Left ventricle myocardium inferior (tissue), 1 donor: ENCODE measurements at places on chromosomes 13 and 19. TPM values are rescaled to one million over a fixed set of nuclear protein-coding genes. Genes with fewer than 3 reads are reported as not detected.

- H3K36me3 ChIP-seq: no peaks in the 10 kb centered on the region
- peaks cover 15% of the 10 kb centered on the region for H3K4me1 ChIP-seq
- H3K4me3 ChIP-seq: no peak overlapping the region
- peaks cover 3% of the 10 kb centered on the region for H3K27me3 ChIP-seq
- no peak for DNase-seq
Measured at GRCh38 chr13:30898678-30899241, 7.3 kb upstream of the MEDAG start.

GRCh38 chr13:42602906-42603305 is 29.0 kb downstream of the TNFSF11 start:
- H3K27ac ChIP-seq: no peak overlapping the region
- DNase-seq: no peak

The GRIK5 gene
- total RNA-seq: 2.1 TPM

The MUC16 gene
- total RNA-seq: not detected

- H3K27me3 ChIP-seq: no peaks in the 10 kb centered on the region
- H3K36me3 ChIP-seq: no peaks in the 10 kb centered on the region
- H3K27ac ChIP-seq: peak overlapping the region; percentile 83
- DNase-seq: no peak
Measured at GRCh38 chr13:48567515-48568369, 34.9 kb upstream of the RCBTB2 start.

The ATP4A gene
- total RNA-seq: not detected

GRCh38 chr19:3013263-3013725 is 15.8 kb downstream of the TLE2 start:
- H3K36me3 ChIP-seq: peaks cover 65% of the 10 kb centered on the region
- H3K27ac ChIP-seq: no peak overlapping the region
- no peak for DNase-seq
- H3K27me3 ChIP-seq: no peaks in the 10 kb centered on the region
- no peak overlapping the region for H3K4me3 ChIP-seq

DNA sequence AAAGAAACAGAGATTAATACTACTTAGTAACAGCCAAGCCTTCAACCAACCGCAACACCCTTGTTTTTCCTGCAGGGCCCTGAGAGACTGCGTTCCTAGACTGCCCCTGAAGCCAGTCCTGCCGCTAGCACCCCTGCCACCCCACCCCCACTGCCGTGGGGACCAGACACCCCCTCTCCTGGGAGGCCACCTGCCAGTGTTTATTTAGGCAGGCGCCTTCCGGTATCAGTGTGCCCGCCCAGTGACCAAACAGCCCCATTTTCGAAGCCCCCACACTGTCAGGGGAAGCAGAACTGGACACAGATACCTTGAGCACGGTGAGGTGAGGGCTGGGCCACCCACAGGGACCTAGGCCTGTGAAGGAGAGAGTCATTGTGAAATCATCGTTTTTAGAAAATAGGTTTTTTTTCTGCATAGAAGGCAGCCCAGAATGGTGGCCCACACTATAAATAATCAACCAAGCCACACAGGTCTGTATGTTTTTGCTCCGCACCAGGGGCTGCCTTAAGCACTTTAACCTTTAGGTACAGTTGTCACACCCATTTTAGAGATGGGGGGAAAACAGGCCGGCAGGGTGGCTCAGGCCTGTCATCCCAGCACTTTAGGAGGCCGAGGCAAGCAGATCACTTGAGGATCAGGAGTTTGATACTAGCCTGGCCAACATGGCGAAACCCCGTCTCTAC is 3.5 kb upstream of the TLE5 start:
- no peak overlapping the region for H3K27ac ChIP-seq
- H3K4me3 ChIP-seq: no peak overlapping the region
- DNase-seq: no peak

DNA sequence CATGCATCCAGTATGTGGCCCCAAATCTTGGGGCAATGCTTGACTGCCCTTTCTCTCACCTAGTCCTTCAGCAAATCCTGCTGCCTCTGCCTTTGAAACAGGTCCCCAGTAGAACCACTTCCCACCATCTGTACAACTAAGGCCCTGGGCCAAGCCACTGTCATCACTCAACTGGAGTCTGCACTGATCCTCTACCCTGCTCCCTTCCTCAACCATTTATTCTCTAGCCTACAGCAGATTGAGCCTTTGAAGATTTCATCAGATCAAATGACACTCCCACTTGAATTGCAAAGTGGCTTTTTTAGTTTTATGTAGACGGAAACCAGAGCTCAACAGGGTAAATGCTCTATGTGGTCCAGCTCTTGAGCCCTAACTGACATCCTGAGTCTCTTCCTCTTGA is 43.5 kb downstream of the ATP8A2 start:
- H3K27me3 ChIP-seq: peaks cover 74% of the 10 kb centered on the region
- H3K27ac ChIP-seq: no peak overlapping the region
- H3K36me3 ChIP-seq: no peaks in the 10 kb centered on the region

- no peaks in the 10 kb centered on the region for H3K4me1 ChIP-seq
- no peak for DNase-seq
- no peaks in the 10 kb centered on the region for H3K36me3 ChIP-seq
- H3K27me3 ChIP-seq: peaks cover 12% of the 10 kb centered on the region
- no peak overlapping the region for H3K4me3 ChIP-seq
Measured at GRCh38 chr13:96475103-96475502, 385.2 kb downstream of the HS6ST3 start.

- H3K4me3 ChIP-seq: peak overlapping the region; percentile 18
- peak; percentile 40 for DNase-seq
- H3K27ac ChIP-seq: peak overlapping the region; percentile 83
Measured at GRCh38 chr13:33127009-33127551, 110.9 kb downstream of the KL start.

The FCER2 gene
- 0.30 TPM for total RNA-seq

The ZFR2 gene
- not detected for total RNA-seq

The IL27RA gene
- 4.0 TPM for total RNA-seq

The ZNF490 gene
- 4.1 TPM for total RNA-seq

The CPAMD8 gene
- 13.7 TPM for total RNA-seq

- no peaks in the 10 kb centered on the region for H3K4me1 ChIP-seq
- H3K4me3 ChIP-seq: no peak overlapping the region
- H3K27ac ChIP-seq: no peak overlapping the region
- no peak for DNase-seq
- peaks cover 18% of the 10 kb centered on the region for H3K36me3 ChIP-seq
Measured at GRCh38 chr19:38917921-38918491, 6.0 kb upstream of the CCER2 start.

DNA sequence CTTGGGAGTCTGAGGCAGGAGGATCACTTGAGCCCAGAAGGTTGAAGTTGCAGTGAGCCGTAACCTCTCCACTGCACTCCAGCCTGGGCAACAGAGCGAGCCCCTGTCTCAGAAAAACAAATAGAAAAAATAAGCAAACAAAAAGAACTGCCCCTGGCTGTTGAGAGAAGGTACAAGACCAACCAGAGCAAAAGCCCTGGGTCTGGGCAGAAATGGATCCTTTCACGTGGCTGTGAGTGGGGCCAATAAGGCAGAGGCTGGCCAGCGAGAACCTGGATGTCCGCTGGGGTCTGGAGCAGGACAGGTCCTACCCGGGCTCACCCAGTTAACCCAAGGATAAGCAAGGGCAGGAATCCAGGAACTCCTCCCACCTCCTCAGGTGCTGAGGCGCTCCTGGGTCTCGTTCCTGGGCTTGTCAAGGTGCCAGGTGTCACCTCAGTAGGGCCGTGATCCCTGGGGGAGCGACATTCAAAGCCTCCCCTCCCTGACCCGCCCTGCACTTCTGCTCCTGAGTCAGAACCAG is 4.7 kb upstream of the SLC5A5 start:
- no peak for DNase-seq
- peaks cover 18% of the 10 kb centered on the region for H3K4me1 ChIP-seq
- H3K27ac ChIP-seq: no peak overlapping the region

DNA sequence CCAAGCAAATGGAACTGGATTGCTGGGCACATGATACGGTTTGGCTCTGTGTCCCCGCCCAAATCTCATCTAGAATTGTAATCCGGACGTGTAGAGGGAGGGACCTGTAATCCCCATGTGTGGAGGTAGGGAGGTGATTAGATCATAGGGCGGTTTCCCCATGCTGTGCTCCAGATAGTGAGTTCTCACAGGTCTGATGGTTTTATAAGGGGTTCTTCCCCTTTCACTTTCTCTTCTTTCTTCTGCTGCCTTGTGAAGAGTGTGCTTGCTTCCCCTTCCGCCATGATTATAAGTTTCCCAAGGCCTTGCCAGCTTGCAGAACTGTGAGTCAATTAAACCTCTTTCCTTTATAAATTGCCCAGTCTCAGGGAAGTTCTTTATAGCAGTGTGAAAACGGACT is 32.6 kb upstream of the MTIF3 start:
- no peaks in the 10 kb centered on the region for H3K4me1 ChIP-seq
- no peak overlapping the region for H3K4me3 ChIP-seq
- no peak for DNase-seq
- H3K27ac ChIP-seq: no peak overlapping the region

GRCh38 chr19:39194832-39195542 is 1.8 kb upstream of the NCCRP1 start:
- peaks cover 97% of the 10 kb centered on the region for H3K27me3 ChIP-seq
- H3K4me3 ChIP-seq: no peak overlapping the region
- no peak for DNase-seq

DNA sequence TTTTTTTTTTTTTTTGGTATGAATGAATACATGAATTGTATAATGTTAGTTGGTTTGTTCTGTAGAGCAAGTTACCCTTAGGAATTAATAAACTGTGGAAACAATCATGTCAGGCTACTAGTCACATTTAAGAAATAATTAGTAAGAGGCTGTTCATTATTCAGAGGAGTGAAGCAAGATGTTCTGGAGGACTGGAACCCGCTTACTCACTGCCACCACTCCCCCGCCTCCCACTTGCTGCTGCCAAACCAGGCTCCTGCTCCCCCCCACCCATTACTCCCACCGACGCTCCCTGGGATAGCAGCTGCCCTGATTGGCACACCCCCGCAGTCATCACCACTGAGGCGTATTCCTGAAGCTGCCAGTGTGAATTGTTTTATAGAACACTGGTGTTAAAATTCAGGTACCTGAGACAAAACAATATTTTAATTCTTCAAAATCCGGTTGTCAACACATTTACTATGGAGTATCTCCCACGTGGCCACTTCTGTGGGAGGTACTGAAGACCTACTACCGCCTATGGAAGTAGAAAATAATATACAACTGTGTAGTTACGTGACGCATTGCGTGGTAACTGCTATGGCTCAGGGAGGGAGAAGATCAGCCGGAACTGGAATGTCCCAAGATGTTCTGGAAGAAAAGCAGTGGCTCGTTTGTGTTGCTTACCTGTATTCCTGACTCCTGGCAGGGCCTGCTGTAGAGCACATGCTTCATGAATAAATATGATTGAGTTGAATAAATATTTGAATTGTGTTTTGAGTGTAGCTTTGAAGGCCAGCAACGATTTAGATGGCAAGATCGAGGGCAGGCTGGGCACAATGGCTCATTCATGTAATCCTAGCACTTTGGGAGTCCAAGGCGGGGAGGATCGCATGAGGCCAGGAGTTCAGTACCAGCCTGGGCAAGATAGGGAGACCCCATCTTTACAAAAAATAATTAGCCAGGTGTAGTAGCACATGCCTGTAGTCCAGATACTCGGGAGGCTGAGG is 1.7 kb downstream of the DPY19L3 start:
- no peak for DNase-seq
- H3K4me1 ChIP-seq: peaks cover 27% of the 10 kb centered on the region
- no peak overlapping the region for H3K4me3 ChIP-seq
- peaks cover 32% of the 10 kb centered on the region for H3K36me3 ChIP-seq
- no peaks in the 10 kb centered on the region for H3K27me3 ChIP-seq

DNA sequence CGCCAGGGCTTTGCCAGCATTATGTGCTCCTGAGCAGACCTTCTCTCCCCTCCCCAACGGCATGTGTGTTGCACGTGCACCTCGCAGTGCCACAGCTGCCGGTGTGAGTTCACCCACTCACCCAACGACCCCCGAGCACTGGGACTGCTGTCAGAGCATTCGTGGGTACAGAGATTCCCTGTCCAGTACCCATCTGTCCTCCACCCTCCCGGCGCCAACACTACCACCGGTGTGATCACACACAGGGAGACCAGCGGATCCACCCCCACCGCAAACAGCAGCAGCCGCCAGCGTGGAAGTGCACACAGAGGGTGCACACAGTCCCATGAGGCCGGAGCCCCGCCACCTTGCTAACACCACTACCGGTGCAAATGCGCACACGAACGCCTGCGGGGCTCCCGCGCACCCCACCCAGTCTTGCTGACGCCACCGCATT is 15.9 kb downstream of the LILRA1 start:
- no peaks in the 10 kb centered on the region for H3K4me1 ChIP-seq
- no peaks in the 10 kb centered on the region for H3K36me3 ChIP-seq
- no peak for DNase-seq
- H3K4me3 ChIP-seq: no peak overlapping the region
- H3K27ac ChIP-seq: no peak overlapping the region

The GATAD2A gene
- total RNA-seq: 24.1 TPM

DNA sequence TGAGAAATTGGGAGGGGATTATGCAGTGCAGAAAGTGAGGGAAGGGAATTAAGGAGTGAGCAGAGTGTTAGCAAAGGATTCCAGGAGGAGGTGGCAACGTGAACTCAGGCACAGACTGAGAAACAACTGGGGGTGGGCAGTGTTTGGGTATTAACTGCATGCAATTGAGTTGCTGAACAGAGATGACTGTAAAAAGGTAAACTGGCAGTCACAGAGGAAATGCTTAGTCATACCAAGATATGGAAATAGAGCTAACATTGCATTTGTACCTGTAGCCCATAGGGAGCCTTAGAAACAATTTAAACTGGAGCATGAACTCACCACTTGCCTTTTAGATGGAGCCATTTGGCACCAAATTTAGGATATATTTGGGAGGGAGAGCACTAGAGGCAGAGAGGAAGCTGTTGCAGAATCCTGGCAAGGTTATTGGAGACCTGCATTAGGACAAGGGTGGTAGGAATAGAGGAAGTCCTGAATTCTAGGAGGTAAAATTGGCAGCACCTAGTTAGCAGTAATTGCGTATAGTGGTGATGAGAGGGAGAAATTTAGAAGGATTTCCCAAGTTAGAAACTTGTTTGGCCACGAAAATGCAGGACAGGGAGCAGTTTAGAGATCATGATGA is 100.6 kb upstream of the FRY start:
- no peaks in the 10 kb centered on the region for H3K36me3 ChIP-seq
- H3K27ac ChIP-seq: no peak overlapping the region
- no peaks in the 10 kb centered on the region for H3K27me3 ChIP-seq
- peaks cover 44% of the 10 kb centered on the region for H3K4me1 ChIP-seq
- no peak for DNase-seq
- no peak overlapping the region for H3K4me3 ChIP-seq

GRCh38 chr13:113045251-113046127 is 60.1 kb upstream of the F7 start:
- H3K36me3 ChIP-seq: peaks cover 10% of the 10 kb centered on the region
- H3K4me1 ChIP-seq: peaks cover 48% of the 10 kb centered on the region
- no peak overlapping the region for H3K4me3 ChIP-seq
- peak overlapping the region; percentile 51 for H3K27ac ChIP-seq
- no peaks in the 10 kb centered on the region for H3K27me3 ChIP-seq
- DNase-seq: peak; percentile 32

DNA sequence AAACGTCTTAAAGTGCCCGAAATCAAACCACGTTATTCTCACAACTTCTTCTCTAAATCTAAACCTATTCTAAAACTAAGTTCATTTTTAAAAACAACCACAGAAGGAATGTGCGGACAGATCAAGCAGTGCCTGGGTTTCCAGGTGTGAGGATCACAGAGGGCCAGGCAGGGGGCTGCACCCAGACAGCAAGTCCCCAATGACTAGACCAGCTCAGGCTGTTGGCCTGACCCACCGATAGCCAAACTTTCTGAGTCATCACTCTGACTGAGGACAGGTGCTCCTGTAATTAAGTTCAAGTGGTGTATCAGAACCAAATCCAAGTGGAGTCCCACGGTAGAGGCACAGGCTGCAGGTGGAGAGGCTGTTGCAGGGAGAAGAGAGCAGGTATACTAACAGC is 37.6 kb upstream of the EPHX3 start:
- no peak overlapping the region for H3K4me3 ChIP-seq
- H3K27ac ChIP-seq: no peak overlapping the region
- H3K36me3 ChIP-seq: peaks cover 66% of the 10 kb centered on the region
